ENCODE measurements at places on chromosomes 7 and 10.

- DNase-seq = no peak
Measured at GRCh38 chr7:102813191-102814024, 64.6 kb downstream of the FAM185A start.

GRCh38 chr10:116655568-116655967 lies 34.8 kb downstream of the PNLIPRP2 start:
- DNase-seq = no peak

GRCh38 chr7:47783456-47784223 lies 164.6 kb downstream of the PKD1L1 start:
- DNase-seq = no peak

DNA sequence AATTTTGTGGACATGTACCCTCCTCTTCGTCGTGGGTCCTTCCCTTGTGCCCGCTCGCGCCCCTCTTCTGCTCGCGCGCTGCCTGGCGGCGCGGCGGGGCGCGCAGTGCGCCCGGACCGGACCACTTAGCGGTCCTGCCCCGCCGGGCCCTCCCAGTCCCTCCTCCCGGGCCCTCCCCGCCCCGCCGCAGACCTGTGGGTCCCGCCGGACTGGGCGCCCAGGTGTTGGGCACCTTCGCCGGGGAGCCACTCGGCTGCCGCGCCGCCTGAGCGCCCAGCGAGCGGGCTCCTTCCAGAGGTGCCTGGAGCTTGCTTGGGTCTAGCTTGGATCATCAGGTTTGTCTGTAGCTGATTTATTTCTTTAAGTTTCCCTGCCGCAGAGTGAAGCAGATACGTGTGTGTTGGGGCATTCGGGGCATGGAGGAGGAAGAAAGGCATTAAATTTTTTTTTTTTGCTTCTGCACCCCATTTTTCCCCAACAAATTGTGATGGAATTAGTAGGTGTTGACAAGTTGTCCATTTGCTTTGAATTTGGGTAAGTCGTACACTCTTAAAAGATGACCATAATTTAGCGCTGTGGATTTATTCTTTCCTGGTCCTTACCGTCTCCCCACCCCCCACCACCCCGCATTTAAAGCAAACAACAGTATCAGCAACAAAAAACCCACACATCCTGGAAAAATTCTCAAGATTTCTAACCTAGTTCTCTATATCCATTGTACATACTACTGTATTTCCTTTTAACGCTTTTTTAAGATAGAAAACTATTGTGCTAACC lies 905 bp downstream of the C1GALT1 start:
- DNase-seq = peak; percentile 26

GRCh38 chr7:155758348-155758747 lies 53.9 kb downstream of the SHH start:
- no peak for DNase-seq
